ENCODE measurements at places on chromosomes 12 and 14. TPM values are rescaled to one million over a fixed set of nuclear protein-coding genes. Genes with fewer than 3 reads are reported as not detected.
A peak's percentile ranks its signal among the peaks of the same experiment; 100 is the strongest.

- no peak for DNase-seq
Observed at GRCh38 chr12:19659501-19659900, 220.2 kb downstream of the AEBP2 start.

- no peak for DNase-seq
Observed at GRCh38 chr14:38282936-38283335, 27.0 kb upstream of the CLEC14A start.

GRCh38 chr14:30085943-30086342 is 158.3 kb upstream of the PRKD1 start:
- DNase-seq = no peak

DNA sequence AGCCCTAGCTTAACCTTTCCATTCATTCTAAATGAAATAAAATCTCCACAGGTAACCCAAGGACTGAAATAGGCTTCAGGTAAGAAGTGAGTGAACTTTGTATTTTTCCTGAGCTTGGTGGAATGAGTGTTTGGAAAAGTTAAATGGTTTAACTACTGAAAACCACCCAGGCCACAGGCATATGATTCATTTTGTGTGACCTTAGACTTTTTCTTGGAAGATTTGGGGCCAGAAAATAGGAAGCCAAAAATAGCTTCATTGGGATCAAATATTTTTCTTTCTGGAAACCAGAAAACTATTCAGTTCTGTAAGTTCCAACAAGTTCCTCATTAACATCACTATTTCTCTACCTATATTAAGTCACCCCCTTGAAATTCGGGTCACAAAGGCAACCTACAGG is 212.6 kb downstream of the PCNX1 start:
- DNase-seq = no peak

DNA sequence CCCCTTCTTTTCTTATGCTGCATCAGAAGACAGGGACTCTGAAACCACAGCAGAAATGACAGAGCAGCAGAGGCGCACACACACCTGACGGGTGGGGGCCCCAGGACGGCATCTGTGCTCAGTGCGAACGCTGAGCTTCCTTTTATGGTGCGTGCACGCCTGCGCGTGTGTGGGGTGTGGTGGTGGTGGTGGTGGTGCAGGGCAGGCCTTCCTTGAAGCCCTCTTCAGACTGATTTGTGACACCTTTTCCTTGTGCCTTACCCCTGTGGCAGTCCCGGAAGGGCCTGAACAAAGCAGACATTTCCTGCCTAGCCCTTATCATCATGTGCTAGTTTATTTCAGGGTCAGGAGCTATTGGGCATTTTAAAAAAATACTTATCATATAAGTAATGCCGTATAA is 75.7 kb downstream of the TSPAN9 start:
- DNase-seq = no peak

GRCh38 chr12:87270919-87271318 is 758.3 kb downstream of the C12orf50 start:
- DNase-seq = no peak

TMCC3 gene
- total RNA-seq = 20.5 TPM

SUOX gene
- total RNA-seq = 14.3 TPM

- DNase-seq = no peak
Observed at GRCh38 chr14:73712540-73713180, 1.5 kb downstream of the PNMA1 start.

- DNase-seq = no peak
Observed at GRCh38 chr12:129885287-129885686, 18.5 kb downstream of the TMEM132D start.

DNA sequence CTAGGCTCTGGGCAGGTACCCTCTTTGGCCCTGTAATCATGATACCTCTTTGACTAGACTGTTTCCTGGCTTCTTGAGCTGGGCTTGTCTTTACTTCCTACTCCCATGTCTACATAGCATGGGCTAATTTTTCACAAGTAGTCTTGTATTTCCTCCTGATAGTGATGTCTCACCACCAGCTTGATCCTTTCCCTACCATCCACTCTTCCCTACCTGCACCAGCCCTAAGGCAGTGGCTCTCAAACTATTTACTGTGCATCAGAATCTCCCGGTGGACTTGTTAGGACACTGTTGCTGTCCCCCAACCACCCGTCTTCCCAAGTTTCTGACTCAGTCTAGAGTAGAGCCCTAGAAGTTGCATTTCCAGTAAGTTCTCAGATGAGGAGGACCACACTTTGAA is 162.7 kb upstream of the AMIGO2 start:
- DNase-seq = no peak

GRCh38 chr14:74618078-74618952 is 6.3 kb upstream of the LTBP2 start:
- DNase-seq = peak; percentile 85

- no peak for DNase-seq
Observed at GRCh38 chr12:116933091-116933490, 22.3 kb downstream of the FBXW8 start.

ADAM20 gene
- 0.47 TPM for total RNA-seq

HHIPL1 gene
- 4.3 TPM for total RNA-seq

GRCh38 chr12:3995306-3995705 is 122.1 kb upstream of the PARP11 start:
- no peak for DNase-seq

DNA sequence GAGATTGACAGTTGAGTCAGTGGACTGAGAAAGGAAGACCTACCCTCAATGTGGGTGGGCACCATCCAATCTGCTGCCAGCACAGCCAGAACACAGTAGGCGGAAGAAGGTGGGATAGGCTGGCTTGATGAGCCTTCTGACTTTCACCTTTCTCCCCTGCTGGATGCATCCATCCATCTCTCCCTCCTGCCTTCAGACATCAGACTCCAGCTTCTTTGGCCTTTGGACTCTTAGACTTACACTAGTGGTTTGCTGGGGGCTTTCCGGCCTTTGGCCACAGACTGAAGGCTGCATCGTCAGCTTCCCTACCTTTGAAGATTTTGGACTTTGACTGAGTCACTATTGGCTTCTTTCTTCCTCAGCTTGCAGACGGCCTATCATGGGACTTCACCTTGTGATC is 456.5 kb upstream of the MIS18BP1 start:
- no peak for DNase-seq

DNA sequence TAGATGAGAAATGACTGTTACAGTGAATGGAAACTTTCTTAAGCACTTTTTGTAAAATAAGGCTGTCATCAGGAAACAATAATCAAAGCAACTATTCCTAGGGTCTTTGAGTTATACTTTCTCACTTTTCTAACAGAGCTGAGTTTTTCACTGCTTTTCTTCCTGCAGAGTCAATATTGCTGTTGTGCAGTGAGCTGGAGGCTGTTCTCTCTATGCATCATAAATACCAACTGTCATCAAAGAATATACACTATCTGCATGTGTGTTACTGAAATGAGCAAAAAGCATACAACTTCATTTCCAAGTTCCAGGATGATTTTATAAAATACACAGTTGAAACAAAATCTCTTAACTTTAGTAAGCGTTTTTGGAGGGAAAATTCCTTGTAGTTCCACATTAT is 110.4 kb upstream of the CPSF6 start:
- DNase-seq = no peak

DNA sequence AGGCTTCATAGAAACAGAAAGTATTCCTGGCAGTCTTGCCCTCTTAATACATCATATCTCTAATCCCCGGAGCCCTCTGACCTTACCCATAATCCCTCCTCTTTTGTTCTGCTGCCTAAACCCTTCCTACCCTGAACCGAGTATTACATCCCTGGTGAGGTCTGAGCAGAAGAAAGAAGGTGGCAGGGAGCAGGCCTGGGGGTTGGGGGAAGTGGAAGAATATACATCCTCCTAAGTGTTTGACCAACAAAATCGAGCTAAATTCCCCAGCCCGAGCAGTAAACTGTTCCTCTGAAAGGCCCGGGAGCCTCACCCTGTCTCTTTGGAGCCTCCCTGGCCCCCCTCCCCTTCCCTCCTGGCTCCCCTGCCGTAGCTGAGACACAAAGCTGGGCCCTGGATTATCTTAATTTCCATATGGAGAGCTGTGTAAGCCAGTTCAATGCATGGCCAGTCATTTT is 192.6 kb upstream of the LHX5 start:
- DNase-seq = no peak

- DNase-seq = no peak
Observed at GRCh38 chr14:69715725-69716477, 51.0 kb upstream of the SRSF5 start.

- DNase-seq = peak; percentile 44
Observed at GRCh38 chr12:64560396-64561301, 49.6 kb upstream of the RASSF3 start.

CARMIL3 gene
- 0.06 TPM for total RNA-seq

DNA sequence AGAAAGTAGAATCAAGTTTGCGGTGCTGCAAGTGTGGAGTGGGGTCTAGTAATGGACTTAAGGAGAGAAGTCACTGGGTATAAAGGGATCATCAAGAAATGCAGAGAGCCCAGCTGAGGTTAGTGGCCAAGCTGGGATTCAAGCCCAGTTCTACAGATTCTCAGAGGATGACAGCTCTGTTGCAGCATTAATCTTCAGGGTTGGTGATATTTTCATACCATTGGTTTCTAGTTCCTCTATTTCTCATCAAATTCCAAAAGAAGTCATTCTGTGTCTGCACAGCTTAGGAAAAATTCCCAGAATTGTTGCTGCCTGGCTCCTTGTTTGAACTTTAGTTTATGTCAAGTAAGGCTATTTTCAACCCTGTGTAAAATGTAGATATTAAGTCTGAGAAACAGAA is 169.5 kb upstream of the NTF3 start:
- no peak for DNase-seq

ANO6 gene
- total RNA-seq = 96.6 TPM

- DNase-seq = no peak
Observed at GRCh38 chr14:73810478-73811163, 41.0 kb upstream of the PTGR2 start.

DNA sequence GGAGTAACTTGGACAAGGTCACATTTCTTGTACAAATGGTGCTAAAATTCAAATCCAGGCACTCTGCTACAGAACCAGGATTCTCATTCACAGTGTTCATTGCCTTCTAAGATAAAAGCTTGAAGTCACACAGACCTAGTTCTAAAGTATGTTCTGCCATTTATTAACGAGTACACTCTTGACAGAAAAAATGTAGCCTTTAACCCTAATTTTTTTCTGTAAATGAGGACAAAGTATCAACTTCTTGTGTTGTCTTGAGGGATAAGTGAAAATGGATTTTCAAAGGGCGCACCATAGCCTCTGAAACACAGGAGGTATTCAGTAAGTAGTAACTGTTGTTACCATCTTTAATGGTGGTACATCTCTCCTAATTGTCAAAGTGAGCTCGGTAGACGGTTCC is 379.8 kb upstream of the FLRT2 start:
- no peak for DNase-seq

- no peak for DNase-seq
Observed at GRCh38 chr12:92466391-92467305, 236.1 kb upstream of the PLEKHG7 start.

NOXRED1 gene
- not detected for total RNA-seq

GRCh38 chr14:91108941-91109611 is 4.8 kb upstream of the DGLUCY start:
- peak; percentile 95 for DNase-seq

KRT5 gene
- not detected for total RNA-seq

DNA sequence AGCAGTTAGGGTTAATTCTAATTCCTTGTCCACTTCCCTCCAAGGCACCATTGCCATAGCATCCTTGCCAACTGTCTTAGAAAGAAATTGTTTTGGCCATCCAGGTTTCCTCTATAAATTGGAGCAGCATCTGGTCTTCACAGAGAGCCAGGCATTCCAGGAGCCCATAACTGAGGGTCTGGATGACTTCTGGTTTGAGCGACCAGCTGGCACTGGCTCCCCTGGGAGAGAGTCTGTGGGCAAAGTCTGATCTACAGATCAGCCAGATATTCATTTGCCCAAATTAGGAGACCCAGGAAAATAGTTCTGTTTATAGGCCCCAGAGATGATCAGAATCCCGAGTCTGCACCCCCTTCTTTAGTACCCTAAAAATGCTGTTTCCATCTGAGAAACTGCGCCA is 16.0 kb downstream of the VSX2 start:
- no peak for DNase-seq
